Foreskin melanocyte (primary cell): ENCODE measurements at places on chromosomes 16 and 17.

GRCh38 chr17:1275962-1276736 lies 3.3 kb upstream of the TRARG1 start:
- no peak for DNase-seq

DNA sequence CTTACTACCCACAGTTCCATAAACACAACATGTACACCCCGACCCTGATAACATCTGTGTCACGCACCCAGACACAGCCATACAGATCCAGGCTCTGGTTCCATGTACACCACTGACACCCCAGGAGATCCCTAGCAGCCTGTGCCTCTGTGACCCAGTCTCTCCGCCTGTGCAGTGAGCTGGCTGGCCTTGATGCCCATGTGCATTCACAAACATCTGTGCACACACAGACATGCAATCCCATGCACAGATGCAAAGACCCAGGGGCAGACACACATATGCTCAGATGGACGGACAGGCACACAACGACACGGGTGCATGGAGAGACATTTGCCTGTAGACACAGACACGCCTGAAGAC lies 4.1 kb downstream of the CCDC102A start:
- DNase-seq, result no peak

- no peak for DNase-seq
These were observed 344.4 kb upstream of the ASIC2 start for GRCh38 chr17:33637534-33637933.

DNA sequence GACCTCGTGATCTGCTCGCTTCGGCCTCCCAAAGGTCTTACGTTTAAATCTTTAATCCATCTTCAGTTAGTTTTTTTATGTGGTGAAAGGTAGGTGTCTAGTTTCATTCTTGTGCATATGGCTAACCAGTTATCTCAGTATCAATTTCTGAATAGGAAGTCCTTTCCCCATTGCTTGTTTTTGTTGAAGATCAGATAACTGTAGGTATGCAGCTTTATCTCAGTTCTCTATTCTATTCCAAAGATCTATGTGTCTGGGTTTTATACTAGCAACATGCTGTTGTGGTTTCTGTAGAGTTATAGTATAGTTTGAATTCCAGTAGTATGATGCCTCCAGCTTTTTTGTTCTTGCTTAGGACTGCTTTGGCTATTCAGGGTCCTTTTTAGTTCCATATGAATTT lies 65.2 kb downstream of the TNFRSF13B start:
- no peak for DNase-seq

DNA sequence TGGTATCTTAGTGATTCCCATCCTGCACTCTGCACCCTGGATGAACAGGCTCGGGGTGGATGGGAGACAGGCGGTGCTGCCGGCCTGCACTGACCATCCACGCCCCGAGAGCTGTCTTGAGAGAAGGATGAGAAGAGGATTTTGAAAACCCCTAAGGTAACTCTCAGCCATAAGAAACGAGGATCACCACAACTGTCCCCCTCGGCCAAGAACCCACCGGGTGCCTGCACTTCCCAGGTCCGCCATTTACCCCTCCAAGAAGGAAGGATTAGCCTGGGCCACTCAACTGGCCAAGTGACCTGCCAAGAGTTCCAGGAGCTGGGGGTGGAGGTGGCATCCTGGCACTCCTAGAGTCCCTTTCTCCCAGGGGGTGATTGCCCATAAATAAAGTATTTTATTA lies 302.4 kb upstream of the TNRC6C start:
- DNase-seq, result no peak

- DNase-seq, result no peak
These were observed 82.7 kb downstream of the MAP2K6 start for GRCh38 chr17:69497161-69497560.

- no peak for DNase-seq
These were observed 57.4 kb upstream of the MRTFB start for GRCh38 chr16:14013571-14014283.

DNA sequence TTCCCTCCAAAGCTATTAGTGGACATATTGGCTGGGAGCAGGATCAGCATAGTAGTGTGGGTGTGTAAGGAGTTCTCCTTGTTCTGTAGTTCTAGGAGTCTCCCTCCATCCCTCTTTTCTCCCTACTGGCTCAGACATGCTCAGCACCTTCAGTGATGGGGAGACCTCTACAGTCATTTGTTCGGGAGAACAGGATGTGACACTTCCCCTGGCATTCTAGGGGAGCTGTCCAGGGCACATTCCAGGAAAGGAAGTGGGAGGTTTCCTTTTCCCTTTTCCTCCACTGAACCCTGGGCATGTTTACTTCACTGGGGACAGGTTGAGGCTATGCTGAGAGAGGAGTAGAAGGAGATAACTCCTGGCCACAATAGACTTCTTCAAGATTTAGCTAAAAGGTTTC lies 86.5 kb downstream of the MYH13 start:
- DNase-seq, result no peak

- DNase-seq, result no peak
These were observed 267.2 kb upstream of the CDH5 start for GRCh38 chr16:66099306-66099705.

DNA sequence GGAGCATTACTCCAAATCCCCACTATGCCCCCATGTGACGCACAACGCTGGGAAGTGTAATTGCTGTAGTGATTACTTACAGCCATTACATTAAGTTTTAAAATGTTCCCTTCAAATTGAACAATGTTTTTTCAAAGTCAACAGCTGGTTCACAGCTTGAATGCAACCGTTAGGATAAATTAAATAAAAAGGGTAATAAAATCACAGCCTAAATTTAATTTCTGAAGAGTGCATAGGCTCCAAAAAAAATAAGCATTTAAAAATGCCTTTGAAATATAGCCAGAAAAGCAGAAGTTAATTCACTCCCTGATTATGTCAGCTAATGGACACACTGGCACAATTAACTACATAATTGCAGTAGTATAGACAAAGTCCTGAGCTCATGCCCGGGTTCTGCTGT lies 50.5 kb upstream of the KDM8 start:
- DNase-seq, result no peak

DNA sequence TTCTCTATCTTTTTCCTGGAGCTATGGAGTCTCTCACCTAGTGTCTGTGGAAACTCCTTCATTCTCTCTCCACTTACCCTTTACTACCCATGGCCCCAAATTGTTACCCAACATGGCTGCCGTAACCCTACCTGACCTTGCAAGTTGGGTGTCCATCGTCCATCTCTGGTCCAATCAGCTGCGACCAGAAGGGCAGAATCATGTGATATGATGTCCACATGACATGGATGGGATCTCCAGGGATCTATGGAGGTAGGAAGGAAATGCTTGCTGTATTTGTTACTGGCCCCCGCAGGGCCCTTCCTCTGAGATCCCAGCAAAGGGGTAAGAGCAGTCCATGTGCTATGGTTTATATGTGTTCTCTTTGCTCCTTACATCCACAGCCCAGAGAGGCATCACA lies 8.0 kb upstream of the DRC7 start:
- no peak for DNase-seq
